Thoracic aorta (tissue), 2 donors: ENCODE measurements at places on chromosomes 5 and 9. TPM values are rescaled to one million over a fixed set of nuclear protein-coding genes. Genes with fewer than 3 reads are reported as not detected.
A peak's percentile ranks its signal among the peaks of the same experiment; 100 is the strongest.

CLIC3 gene
- 8.7 TPM for total RNA-seq

GRCh38 chr5:96481009-96481786, 48.1 kb upstream of the PCSK1 start:
- no peak for DNase-seq

ADGRD2 gene
- total RNA-seq = not detected

DNA sequence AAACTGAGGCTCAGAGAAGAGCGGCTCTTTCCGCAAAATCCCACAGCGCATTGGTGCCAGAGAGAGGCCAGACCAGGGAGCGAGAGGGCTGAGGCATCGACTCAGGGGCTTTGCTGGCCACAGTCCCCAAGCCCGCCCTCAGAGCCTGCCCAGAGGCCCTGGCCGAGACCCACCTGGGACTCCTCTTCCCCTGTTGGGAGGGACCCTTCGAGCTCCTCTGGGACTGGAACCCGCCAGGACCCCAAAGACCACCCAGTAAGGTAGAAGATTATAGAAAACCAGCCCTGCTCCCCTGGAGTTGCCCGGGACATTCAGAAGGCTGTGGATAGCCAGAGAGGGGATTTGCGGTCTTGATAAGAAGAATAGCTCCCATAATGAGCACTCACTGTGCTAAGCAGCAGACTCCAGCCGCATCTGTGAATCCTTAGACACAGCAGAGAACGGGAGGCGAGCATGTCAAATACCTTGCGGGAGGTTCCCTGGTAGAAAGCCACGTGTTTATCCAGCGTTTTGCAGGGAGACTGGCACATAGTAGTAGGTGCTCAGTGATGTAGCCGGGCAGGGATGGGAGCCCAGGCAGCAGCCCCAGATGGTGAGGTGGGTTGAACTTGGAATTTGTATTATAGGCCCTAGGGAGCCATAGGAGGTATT, 651 bp upstream of the AK1 start:
- no peak for DNase-seq

GRCh38 chr5:174191850-174192655, 146.5 kb downstream of the NSG2 start:
- no peak for DNase-seq

SLCO4C1 gene
- total RNA-seq = 0.14 TPM

GARIN3 gene
- total RNA-seq = not detected

- no peak for DNase-seq
Measured at GRCh38 chr5:37165761-37166160, 83.4 kb downstream of the CPLANE1 start.

PCDHGA8 gene
- total RNA-seq = 7.5 TPM

- no peak for DNase-seq
Measured at GRCh38 chr9:135703726-135704125, 1.7 kb downstream of the KCNT1 start.

DNA sequence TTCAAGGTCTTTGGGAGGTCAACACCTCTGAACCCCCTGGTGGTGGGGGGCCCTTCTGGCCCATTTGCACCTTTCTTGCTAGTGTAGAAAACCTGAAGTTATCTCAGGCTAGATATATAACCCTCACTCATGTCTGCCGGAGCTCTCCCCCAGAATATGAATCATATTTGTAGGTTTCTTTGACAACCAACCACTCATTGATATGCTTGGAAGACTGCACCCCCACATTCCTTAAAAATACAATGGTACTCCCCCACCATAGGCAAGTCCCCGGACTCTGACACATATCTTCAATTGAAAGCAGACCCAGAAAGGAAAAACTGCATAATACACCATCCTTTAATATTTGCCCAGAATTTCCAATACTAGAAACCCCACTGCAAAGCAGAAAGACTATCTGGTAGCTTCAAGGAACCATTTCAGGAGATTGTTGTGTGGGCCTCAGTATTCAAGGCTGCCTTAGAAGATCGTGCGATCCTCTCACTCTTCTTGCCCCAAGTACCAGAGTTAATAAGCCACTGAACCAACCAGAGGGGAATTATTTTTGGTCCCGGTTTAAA, 978 bp upstream of the UBE2B start:
- no peak for DNase-seq

DNA sequence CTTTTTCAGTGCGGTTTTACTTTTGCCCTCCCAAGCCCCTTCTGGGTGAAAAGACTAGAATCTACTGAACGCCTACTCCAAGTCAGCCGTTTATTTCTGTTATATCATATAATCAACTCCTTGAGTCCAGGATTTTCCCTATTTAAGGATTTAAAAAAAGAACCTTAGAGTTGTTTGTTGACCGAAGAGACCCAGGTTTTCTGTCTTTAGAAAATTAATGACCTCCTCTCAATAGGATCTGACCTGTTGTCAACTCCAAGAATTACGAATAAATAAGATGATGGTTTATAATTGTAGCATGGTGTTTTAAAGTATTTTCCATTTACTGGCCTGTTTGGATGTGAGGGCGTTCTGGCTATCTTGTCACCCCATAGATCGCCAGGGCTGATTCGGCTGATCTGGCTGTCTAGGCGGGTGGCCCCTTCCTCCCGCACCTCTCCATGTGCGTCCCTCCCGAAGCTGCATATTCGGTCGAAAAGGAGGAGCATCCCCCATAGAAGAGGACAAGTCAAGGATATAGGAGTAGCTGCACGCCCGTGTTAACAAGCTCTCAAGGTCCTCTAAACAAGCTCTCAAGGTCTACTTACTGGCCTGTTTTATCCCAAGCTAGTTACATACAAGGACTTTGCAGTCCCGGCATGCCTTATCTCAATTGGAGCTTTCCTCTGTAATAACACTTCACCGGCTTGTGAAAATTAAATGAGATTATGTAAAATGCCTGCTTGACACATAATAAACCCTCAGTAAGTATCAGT, 1.1 kb upstream of the UBAP2 start:
- DNase-seq = no peak

DNA sequence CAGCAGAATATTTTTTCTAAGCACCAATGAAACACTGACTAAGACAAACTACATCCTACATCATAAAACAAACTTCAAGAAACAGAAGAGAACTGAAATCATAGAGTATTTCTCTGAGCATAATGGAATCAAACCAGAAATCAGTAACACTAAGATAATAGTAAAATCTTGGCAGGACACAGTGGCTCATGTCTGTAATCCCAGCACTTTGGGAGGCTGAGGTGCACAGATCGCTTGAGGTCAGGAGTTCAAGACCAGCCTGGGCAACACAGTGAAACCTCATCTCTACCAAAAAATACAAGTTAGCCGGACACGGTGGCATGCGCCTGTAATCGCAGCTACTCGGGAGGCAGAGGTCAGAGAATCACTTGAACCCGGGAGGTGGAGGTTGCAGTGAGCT, 63.1 kb downstream of the RNF130 start:
- DNase-seq = no peak

- no peak for DNase-seq
Measured at GRCh38 chr5:54518818-54519508, 1.4 kb downstream of the SNX18 start.

PFN3 gene
- not detected for total RNA-seq

DNA sequence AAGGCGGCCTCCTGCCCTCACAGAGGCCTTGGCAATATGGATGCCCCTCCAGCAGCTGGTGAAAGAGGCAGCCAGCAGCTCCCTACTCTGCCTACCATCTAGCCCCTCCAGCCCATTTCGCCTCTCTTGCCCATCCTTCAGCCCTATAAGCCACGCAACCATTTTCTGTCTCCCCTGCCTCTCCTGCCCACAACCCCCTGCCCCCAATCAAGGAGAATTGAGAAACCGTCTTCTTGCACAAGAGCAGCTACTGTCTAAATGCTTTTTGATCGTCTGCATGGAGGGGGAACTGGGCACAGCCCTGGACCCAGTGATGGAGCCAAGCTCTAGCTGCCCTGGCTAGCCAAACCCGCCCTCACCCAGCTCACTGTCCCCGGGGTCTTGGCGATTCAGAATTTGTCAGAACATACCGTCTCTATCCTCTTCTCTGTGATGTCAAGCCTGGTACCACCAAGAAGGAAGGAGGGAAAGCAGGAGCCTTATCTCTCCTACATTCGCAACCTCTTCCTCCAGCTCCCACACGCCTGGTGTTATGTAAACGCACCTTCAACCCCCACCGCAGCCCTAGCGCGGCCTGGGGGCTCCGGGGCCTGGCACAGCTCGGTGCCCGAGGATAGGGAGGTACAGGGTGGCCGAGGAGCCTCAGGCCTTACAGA, 1.2 kb downstream of the SPRY4 start:
- DNase-seq = no peak

RMRP gene
- total RNA-seq = 5,543 TPM

GRCh38 chr9:81372628-81373191, 316.6 kb downstream of the TLE1 start:
- no peak for DNase-seq

DNA sequence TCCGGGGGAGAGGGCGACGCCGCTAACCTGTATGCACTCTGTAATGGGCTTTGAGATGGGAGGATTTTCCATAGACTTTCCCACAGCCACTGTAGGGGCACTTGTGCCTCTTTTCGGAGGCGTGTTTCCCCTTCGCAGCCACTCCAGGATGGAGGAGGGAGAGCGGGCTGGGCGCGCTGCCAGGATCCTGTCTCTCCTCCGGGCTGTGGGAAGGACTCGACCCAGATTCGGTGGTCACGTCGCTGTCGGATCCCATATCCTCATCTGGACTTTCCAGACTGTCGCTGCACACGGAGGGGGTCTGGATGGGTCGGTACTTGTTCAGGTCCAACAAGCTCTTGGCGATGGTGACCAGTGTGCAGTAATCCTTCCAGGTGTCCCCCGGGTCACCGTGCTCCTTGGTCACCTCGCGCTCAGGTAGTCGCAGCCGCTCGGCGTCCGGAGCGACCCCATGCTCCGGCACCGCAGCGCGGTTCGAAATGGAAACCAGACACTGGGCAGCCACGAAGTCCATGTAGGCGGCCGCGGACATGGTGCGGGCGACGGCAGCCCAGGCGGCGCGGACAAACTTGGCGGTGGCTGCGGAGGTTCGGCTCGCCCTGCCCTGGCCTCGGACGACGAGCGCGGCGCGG, 1.5 kb downstream of the KLF9 start:
- DNase-seq = peak; percentile 50

DNA sequence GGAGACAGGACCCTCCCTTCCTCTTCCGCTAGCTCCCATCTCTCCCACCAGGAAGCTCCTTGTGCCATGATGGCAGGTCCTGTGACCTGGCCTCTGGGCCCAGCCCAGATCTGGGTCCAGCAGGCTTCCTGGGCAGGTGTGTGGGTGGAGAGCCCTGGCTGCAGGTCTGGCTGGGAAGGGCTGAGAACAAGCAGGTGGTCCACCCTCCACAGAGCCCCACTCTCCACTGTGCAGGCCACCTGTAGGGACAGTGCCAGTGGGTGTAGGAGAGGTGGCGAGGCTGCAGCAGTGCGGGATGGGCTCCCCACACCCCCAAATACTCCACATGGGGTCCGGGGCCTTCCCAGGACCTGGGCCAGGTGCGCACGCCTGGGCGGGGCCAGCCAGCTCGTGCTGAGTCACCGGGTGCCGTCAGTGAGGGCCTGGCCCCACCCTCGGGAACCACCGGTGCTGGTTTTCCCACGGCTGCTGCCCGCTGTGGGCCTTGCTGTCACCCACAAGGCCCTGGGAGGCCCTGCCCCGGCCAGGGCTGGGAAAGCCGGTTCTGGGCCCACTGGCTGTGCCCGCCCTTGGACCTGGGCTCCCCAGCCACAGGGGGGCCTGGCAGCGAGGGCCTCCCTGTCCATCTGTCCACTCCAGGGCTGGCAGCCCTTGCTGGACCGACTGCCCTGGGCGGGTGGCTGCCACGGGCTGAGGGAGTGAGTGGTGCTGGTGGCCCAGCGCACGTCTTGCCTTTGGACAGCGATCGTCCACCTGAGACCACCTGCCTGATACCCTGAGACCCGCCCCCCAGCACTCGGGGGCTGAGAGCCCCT, 9.3 kb upstream of the NRARP start:
- DNase-seq = no peak

PTGDS gene
- total RNA-seq = 89.5 TPM

SOX30 gene
- not detected for total RNA-seq

- DNase-seq = no peak
Measured at GRCh38 chr9:89367281-89367680, 49.0 kb downstream of the SECISBP2 start.

GRCh38 chr5:138840103-138840502, 35.0 kb downstream of the LRRTM2 start:
- DNase-seq = no peak

- no peak for DNase-seq
Measured at GRCh38 chr5:98163796-98164493, 609.5 kb upstream of the RGMB start.

NR2F1 gene
- total RNA-seq = 1.1 TPM

- DNase-seq = no peak
Measured at GRCh38 chr9:129327552-129328328, 149.7 kb upstream of the IER5L start.

- peak; percentile 15 for DNase-seq
Measured at GRCh38 chr9:108478431-108479332, 377.1 kb downstream of the ACTL7B start.

DNA sequence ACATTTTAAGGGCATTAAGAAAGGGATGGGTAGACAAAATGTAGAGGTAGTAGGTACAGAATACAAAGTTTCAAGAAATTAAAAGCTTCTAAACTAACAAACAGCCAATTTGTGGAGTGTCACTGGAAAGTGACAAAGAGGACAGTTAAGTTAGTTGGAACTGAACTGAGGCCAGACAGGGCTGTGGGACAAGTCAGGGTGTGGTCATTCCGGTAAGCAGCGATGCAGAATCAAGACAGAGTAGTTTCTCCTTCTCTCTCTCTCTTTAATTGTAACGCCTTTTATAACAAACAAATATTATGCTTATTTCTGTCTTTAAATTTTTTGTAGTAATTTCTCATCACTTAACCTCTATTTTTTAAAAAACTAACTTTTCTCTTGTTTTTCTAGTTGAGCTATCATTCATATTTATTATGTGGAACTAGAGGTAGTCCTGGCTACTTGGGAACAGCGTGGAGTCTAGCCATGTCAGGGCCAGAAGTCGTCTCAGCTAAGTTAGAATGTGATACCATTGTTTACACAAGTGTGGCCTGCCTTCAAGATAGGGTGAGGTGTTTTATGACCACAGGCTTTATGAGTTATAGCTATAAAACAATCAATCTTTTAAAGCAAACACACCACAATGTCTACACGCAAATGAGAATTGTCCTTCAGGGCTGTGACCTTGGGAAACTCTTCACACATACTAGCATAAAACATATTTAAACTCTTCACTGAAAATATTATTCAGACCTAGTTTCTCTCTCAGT, 115.3 kb upstream of the CDKN2B start:
- no peak for DNase-seq

GRCh38 chr5:36770125-36770524, 106.4 kb upstream of the NIPBL start:
- no peak for DNase-seq

- no peak for DNase-seq
Measured at GRCh38 chr5:65271906-65272305, 209.8 kb downstream of the ADAMTS6 start.

LCN1 gene
- not detected for total RNA-seq

GRCh38 chr9:129307227-129307970, 129.3 kb upstream of the IER5L start:
- no peak for DNase-seq

- DNase-seq = no peak
Measured at GRCh38 chr5:1437226-1437829, 7.9 kb downstream of the SLC6A3 start.

DNA sequence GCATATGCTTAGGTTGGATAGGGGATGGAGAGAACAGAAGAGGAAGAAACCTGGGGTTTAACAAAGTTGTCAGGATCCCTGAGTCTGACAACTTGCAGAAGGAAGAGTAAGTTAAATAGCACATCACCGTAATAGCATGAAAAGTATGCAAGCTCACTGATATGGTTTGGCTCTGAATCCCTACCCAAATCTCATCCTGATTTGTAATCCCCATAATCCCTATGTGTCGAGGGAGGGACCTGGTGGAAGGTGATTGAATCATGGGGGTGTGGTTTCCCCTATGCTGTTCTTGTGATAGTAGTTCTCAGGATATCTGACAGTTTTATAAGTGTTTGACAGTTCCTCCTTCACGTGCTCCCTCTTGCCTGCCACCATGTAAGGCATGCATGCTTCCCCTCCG, 193.3 kb downstream of the PSAT1 start:
- DNase-seq = no peak
